ENCODE measurements at places on chromosomes 3 and 15. TPM values are rescaled to one million over a fixed set of nuclear protein-coding genes. Genes with fewer than 3 reads are reported as not detected.

GRCh38 chr3:64161481-64161952 is 63.7 kb downstream of the PRICKLE2 start:
- no peak for DNase-seq

Gene CELF6
- 0.57 TPM for total RNA-seq

DNA sequence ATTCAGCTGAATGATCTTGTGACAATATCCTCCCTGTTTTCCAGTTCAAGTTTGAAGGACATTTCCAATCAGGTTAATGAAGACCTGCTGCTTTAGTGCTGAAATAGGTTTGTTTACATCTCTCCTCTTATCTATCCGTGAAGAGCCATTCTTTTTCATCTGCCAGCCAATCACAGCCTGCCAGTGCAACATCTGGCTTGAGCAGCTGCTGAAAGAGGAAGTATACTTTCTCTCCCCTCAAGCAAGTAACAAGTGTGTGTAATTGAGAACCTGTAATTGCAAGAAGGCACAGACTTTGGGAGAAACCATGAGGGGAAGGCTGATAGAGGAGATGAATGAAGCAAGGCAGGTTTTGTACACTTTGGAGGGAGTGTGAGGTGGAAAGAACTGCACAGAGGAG is 404.3 kb downstream of the AGBL1 start:
- DNase-seq, result no peak

Gene CHST13
- not detected for total RNA-seq

DNA sequence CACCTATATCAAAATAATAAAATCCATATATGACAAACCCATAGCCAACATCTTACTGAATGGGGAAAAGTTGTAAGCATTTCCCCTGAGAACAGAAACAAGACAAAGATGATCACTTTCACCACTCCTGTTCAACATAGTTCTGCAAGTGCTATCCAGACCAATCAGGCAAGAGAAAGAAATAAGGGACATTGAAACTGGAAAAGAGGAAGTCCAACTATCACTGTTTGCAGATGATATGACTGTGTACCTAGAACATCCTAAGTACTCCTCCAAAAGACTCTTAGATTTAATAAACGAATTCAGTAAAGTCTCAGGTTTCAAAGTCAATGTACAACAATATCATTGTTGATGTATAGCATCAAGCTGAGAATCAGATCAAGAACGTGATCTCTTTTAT is 35.6 kb upstream of the FGF7 start:
- DNase-seq, result no peak

Gene DAZL
- total RNA-seq, result not detected

GRCh38 chr3:64220161-64220914 is 4.9 kb downstream of the PRICKLE2 start:
- peak; percentile 47 for DNase-seq

Gene TMEM40
- not detected for total RNA-seq

DNA sequence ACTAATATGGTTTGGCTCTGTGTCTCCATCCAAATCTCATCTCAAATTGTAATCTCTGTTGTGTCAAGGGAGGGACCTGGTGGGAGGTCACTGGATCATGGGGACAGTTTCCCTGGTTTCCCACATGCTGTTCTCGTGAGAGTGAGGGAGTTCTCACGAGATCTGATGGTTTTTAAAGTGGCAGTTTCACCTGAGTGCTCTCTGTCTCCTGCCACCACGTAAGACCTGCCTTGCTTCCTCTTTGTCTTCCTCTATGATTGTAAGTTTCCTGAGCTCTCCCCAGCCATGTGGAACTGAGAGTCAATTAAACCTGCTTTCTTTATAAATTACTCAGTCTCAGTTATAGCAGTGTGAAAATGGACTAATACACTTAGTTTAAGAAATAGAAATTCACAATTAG is 228.9 kb downstream of the CD47 start:
- DNase-seq, result no peak

- no peak for DNase-seq
Observed at GRCh38 chr3:193530231-193531165, 24.2 kb downstream of the ATP13A4 start.

GRCh38 chr15:51883271-51883837 is 53.9 kb downstream of the TMOD3 start:
- no peak for DNase-seq

DNA sequence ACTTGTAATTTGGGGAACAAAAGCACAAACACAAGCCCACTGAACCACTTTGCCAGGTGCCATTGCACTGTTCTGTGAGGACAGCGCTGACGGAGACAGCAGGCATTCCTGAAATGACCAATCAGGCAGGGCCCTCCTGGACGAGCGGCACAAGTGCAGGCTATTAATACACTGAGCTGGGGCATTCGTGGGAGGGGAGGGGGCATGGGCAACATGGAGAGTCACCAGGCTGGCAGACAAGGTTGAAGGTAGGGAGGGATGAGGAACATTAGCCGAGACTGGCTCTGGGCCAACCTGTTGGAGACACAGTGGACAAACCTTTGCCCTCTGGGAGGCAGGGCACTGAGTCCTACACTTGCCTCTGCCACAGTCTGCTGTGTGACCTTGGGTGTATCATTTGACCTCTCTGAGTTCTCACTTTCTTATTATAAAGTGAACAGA is 45.6 kb downstream of the NOX5 start:
- no peak for DNase-seq

Gene CACNA2D2
- total RNA-seq, result 0.03 TPM

Gene CORO2B
- 2.5 TPM for total RNA-seq

DNA sequence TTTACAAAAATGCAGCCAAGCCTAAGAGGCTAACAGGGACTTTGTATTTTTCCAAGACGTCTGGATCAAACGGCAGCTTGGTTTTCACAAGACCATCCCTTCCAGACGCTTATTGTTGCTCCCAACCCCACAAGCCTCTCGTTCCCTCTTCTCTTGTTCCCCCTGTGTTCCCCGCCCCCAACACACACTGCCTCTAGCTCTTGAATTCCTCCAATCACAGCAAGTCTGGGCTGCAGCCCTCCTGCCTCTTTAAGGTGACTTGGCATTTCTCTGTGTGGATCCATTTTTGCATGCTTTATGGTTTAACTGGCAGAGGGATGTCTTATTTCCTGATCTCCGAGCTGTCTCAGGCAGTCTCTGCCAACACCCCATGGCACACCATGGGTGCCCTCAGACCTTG is 182.2 kb downstream of the ABHD5 start:
- DNase-seq, result peak; percentile 89

- no peak for DNase-seq
Observed at GRCh38 chr3:149640976-149641728, 16.7 kb downstream of the WWTR1 start.

DNA sequence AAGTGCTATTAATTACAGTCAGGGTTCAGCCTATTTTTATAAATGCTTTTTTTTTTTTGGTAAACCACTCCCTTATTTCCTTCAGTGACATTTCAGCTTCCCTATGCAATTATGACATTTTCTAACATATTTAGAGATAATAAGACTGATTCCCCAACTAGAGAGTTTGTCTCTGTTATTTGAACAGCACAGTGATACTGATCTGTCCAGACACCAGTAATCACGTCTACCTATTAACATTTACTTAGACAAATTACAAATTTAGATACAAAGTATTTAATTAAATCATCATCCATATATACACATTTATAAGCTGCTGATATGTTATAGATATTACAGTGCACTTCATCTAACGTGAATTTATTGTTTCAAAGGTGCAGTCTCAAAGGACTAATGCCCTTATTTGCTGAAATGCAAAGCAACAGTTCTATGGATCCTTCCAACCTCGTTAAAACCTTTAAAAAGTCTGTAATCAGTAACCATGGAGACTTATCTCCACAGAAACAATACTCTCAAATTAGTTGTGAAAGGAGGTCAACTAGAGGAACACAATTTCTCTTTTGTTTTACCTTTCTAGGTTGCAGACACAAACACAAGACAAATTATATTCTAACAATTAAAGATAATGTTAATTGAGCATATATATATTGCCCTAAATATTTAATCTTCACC is 1531.1 kb downstream of the SI start:
- no peak for DNase-seq

DNA sequence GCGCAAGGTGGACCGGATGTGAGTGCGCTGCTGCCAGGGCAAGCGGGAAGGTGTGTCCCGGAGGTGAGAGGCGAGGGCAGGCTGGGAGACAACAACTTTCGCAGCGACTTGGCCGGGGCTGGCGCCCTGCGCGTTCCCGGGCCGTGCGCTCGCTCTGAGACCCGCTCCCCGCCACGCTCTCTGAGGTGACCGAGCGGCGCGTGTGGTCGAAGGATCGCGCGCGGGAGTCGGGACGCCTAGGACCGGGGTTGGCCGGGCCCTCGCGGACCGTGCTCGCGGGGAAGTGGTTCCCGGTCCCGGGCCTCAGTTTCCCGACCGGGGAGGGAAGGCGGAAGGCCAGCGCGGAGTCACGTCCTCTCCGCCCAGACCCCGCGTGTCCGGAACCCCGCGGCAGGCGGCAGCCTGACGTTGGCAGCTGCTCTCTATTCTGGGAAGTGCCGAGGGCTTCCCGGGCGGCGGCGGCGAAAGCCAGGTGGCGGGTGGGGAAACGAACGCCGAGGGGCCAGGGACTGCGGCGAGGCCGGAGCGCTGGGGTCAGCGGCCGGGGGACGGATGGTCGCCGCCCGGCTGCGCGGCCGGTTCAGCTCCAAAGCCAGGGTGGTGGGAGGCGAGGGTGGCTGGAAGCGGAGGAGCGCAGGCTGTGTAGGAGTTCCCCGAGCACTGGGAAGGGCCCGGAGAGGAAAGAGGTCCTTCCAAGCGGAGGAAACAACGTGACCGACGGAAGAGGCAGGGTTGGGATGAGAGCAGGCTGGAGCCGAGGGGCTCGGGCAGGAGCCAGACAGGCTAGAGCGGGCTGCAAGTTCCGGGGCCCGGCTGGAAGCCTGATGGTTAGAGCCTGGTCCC is 1.0 kb upstream of the IGF2BP2 start:
- DNase-seq, result peak; percentile 79

- peak; percentile 33 for DNase-seq
Observed at GRCh38 chr3:58082047-58082446, 73.8 kb downstream of the FLNB start.

- peak; percentile 72 for DNase-seq
Observed at GRCh38 chr15:47750030-47750739, 32.9 kb downstream of the SEMA6D start.

Gene UBAP1L
- 0.06 TPM for total RNA-seq

Gene CMTM6
- total RNA-seq, result 63.9 TPM

Gene LPCAT4
- 11.6 TPM for total RNA-seq

DNA sequence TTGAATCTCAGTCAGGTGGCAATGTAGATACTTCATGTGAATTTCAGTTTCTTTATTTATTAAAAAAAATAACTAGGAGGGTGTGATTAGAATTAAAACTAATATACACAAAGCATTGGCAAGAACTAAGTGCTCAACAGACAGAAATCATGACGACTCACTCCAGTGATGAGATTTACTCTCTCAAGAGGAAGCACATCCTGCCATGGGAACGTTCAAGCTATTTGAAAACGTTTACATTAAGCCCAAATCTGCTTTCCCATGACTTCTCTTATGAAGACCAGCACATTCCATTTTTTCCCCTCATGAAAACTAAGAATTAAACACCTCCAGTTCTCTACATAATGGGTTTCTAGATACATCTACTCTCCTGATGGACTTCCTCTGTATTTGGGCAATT is 8.5 kb downstream of the WDR53 start:
- no peak for DNase-seq

Gene TOPBP1
- total RNA-seq, result 84.9 TPM

Gene KNG1
- total RNA-seq, result not detected

Gene HDC
- not detected for total RNA-seq

- DNase-seq, result no peak
Observed at GRCh38 chr15:92901995-92902394, 1.9 kb downstream of the CHD2 start.

DNA sequence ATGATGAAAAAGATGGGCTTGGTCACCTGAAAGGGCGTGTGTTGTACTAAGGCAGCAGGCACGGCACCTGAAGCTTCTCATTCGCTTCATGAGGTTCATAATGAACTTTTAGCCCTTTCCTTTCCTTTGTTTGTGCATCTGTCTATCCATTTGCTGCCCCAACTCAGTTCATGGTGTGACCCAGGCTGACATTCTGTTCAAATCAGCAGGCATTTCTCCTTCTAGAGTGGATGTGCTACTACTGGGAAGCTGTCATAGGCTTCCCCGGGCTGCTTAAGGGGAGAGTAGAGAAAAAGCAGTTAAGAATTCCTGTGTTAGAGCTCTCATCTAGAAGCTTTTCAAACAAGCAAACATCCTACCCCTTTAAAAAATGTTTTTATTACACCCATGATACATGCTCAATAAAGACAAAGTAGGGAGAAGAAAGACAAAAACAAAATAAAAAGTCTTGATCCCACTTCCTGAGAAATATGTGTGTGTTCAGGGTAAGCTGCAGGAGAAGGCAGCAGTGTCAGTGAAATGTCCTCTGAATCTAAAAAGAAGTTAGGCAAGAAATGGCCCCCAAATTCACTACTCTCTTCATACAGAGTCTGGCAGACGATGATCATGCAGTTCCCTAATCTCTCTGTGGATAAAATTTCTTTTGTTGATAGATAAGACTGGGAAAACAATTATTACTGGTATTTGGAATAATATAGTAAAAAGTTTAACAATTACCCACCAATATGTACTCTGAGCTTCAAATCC is 136.9 kb upstream of the PFN2 start:
- DNase-seq, result no peak

DNA sequence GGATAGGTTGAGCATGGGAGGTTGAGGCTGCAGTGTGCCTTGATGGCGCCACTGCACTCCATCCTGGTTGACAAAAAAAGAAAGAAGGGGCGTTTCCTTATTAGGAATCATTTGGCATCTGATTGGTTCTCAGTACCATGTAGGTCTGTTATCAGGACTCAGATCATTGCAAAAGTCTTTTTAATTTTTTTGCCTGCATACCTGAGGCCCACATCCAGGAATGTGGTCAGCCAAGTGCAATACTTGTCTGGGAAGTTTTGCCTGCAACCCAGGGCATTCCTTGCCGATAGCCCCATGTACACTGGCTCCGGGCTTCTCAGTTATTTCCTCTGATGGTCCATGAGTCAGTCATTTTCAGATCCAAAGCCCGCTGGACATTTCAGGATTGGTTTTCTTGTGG is 50.1 kb upstream of the CRTC3 start:
- no peak for DNase-seq

Gene STX19
- not detected for total RNA-seq

DNA sequence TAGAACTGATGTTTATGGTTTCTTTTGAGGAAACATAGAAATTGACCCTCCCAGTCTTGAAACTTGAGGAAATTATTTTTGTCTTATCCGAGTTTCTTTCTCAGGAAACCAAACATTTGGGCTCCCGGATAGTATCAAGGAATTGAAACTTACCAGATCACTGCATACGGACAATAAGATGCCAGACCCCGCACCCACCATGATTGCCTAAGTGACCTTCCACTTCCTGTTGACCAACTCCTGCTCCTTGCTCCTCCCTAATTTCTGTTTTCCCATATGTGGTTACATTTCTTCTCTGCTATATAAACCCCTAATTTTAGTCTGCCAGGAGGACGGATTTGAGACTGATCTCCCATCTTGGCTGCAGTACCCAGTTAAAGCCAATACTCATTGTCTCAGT is 118.4 kb upstream of the TPRG1 start:
- DNase-seq, result no peak

GRCh38 chr3:152443212-152444023 is 174.7 kb downstream of the MBNL1 start:
- DNase-seq, result no peak

Gene FANCD2
- total RNA-seq, result 48.5 TPM

All from Daoy (cell line).